Heart left ventricle (tissue), 16 donors: ENCODE measurements at places on chromosomes 7 and 10. TPM values are rescaled to one million over a fixed set of nuclear protein-coding genes. Genes with fewer than 3 reads are reported as not detected.

The GPR22 gene
- total RNA-seq, result 54.8 TPM

The DEPP1 gene
- 31.9 TPM for total RNA-seq

The IQCE gene
- total RNA-seq, result 9.2 TPM

DNA sequence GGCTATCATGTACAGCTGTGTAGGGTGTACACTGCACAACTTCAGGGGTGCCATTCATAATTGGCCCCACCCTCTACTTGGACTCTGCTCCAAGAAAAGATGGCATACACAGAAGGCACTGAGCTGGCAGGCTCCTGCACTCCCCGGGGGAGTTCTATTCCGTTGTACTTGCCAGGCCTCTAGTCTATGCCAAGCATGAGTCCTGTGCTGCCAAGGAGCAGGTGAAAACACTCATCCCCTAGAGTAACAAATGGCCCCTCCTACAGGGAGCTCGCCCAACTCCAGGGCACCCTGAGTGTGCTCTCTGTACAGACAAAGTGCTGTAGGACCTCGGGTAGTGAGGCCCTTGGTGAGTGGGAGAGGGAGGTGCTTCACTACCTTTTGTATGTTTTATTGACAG is 127.2 kb downstream of the SLIT1 start:
- peak; percentile 47 for DNase-seq

- no peak for DNase-seq
Observed at GRCh38 chr7:158299607-158300006, 288.0 kb downstream of the PTPRN2 start.
